ENCODE measurements at places on chromosomes 1 and 21.

- DNase-seq = no peak
Observed at GRCh38 chr1:5709461-5709975, 282.7 kb downstream of the NPHP4 start.

GRCh38 chr1:52727114-52727586 is 897 bp downstream of the ZYG11B start:
- DNase-seq = no peak

GRCh38 chr1:180815188-180815587 is 97.5 kb upstream of the KIAA1614 start:
- DNase-seq = peak; percentile 46

DNA sequence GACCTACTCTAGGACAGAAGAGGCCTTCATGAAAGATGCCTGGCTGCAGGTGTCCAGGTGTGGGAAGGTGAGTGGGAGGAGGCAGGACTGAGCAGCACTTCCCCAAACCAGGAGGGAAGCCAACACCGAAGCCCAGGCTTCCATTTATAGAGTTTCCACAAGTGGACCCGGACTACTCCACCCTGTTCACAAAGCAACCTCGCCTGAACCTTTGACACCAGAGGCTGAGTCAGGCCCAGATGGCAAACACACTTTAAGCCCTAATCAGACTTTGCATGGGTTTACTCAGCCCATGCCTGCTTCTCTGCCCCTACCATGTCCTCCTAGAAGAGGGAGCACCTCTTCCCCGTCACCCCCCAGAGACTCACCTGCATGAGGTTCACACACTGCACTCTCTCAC is 14.0 kb downstream of the PRR9 start:
- no peak for DNase-seq

DNA sequence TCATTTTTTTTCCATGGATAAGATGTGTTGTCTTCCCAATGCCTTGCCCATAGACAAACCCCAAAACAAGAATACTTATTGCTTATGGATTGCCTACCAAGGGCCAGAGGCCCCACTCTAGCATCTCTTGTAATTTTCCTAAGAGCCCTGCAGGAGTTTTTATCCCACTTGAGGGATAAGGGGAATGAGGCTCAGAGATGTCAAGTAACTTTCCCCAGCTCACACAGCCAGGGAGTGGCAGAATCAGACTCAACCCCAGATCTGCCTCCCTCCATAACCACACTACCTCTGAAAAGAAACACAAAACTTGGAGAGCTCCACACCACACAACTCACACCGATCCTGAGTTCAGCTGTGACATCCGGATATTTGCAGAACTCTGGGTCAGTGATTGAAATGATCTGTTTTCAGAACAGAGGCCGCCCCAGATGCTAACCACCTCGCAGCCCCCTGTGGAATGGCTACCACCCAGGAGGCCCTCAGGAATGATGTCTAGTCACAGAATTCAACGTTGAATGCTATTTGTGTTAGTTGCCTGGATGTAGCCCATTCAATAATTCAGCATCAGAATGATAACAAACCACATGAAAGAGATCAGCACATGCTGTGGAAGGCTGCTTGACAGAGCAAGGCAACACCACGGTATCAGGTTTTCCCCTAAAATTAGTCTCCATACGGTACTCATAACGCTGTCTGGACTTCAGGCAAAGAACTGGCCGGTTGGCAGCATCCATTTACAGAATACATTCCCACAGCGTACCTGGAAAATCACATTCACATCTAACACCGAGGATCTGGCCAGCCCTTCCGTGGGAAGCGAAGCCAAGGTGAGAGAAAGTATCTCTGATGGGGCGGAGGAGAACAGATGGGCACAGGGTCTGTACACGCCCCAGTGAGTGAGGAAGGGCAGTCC is 231.9 kb downstream of the TOMM20 start:
- no peak for DNase-seq

DNA sequence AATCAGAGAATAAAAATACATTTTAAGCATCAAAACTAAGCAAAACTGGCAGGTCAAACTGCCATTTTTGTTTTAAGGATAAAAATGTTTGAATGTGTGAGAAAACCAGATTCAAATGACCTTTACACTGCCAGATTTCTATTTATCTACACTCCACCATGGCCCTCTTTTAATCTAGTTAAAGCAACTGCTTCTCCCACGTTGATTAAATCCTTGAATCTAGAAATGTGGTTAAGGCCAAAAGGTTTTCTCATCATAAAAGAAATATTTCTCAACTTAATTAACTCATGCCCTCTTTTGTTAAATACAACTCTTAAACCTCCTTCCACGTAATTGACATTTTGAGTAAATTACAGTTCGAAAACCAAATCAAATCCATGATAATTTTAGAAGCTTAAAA is 15.0 kb downstream of the EGLN1 start:
- DNase-seq = no peak

DNA sequence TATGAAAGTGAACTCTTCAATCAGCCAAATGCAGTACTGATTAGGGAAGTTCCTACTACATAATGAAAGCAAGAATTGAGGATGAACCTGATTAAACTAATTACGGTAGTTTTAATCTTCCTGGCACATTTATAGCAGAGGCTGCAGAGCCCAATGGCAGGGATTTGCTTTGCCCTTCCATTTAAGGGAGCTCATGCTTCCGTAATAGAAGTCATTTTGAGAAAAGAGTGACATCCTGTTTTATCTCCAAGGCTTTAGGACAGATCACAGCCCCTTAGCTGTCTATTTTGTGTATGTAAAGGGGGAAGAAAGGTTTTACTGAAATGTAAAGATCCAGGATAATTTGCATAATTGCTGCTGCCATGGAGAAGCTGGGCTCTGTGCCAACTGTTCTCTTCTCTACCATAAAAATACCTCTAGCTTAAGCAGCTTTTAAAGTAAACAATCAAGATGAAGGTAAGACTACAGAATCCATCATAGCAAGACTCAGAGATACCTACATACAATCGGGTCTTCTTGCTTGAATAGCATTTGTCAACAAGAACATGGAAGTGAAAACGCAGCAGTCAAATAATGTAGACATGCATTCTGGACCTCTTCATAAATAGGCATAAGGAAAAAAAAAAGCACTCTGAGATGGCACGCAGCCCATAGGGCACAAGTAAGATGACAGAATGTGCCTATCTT is 62.5 kb downstream of the ASH1L start:
- peak; percentile 82 for DNase-seq

GRCh38 chr1:111600886-111601386 is 18.7 kb upstream of the RAP1A start:
- no peak for DNase-seq

DNA sequence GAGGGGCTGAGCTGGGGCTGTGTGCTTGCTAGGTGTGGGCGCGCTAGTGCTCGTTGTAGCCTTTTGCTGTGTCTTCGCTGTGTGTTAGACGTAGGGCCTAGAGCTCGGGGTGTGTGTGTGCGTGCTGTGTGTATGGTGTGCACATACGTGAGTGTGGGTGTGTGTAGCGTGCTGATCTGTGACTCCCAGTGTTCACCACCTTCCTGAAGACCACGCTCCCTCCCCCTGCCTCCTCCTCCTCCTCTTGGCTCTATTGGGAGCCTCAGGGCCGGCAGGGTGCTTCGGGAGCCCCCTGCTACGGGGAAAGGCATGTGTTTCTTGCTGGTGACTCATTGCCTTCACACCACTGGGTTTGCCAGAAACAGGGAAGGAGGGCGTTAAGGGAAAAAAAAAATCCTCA is 9.4 kb upstream of the KCNC4 start:
- no peak for DNase-seq

GRCh38 chr1:12059226-12059625 is 3.9 kb upstream of the TNFRSF8 start:
- DNase-seq = no peak

DNA sequence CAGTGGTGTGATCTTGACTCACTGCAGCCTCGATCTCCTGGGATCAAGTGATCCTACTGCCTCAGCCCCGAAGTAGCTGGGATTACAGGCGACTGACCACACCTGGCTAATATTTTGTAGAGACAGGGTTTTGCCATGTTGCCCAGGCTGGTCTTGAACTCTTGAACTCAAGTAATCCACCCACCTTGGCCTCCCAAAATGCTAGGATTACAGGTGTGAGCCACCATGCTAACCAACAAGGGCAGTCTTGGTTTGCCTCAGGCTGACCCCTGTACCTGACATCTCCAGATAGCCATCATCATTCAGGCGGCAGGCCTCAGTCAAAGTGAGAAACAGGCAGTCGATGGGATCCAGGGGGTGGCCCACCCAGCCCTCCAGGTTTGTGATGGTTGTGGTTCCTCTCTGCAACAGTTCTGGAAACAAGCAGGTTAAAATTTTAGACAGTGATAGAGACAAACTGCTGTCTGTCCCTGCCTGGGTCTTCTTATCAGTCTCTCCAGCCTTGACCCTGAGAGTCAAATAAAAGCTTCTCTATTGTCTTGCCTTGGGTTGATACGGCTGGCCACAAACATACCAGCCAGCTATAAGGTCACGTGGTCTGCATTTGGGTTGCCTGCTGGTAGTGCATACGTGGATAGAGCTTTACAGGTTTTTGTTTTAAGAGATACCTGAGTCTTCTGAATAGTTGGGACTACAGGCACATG is 26.8 kb downstream of the UROD start:
- DNase-seq = no peak

- no peak for DNase-seq
Observed at GRCh38 chr1:211376807-211377470, 50.3 kb downstream of the TRAF5 start.

DNA sequence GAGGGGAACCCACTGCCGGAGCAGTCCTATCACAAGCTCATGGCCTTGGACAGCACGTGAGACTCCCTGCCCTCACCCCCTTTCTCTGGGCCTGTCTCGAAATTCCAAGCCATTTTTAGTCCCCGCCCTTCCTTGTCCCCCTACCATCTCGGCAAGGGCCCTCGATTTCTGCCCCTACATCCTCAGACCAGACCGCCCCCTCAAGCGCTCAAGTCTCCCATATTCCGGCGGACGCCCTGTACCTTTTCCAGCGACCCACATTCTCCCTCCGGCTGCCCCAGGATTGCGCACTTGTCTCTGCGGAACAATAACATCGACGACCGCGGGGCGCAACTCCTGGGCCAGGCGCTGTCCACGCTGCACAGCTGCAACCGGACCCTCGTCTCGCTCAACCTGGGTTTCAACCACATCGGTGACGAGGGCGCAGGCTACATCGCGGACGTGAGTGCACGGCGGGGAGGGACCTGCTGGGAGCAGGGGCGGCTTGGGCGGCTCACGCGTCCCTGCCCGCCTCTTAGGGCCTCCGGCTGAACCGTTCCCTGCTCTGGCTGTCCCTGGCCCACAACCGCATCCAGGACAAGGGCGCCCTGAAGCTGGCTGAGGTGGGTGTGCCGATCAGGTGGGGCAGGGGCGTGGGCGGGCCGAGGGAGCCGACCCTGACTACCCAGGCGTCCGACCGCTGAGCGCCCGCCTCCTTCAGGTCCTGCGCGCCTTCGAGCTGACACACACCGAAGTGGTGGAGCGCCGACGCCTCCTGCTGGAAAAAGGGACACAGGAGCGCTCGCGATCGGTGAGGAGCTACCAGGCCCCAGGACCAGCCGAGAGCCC is 7.0 kb downstream of the LRRC71 start:
- DNase-seq = peak; percentile 77

- no peak for DNase-seq
Observed at GRCh38 chr21:42207426-42207825, 11.5 kb upstream of the ABCG1 start.

GRCh38 chr1:226776066-226776465 is 37.0 kb upstream of the ITPKB start:
- DNase-seq = no peak

DNA sequence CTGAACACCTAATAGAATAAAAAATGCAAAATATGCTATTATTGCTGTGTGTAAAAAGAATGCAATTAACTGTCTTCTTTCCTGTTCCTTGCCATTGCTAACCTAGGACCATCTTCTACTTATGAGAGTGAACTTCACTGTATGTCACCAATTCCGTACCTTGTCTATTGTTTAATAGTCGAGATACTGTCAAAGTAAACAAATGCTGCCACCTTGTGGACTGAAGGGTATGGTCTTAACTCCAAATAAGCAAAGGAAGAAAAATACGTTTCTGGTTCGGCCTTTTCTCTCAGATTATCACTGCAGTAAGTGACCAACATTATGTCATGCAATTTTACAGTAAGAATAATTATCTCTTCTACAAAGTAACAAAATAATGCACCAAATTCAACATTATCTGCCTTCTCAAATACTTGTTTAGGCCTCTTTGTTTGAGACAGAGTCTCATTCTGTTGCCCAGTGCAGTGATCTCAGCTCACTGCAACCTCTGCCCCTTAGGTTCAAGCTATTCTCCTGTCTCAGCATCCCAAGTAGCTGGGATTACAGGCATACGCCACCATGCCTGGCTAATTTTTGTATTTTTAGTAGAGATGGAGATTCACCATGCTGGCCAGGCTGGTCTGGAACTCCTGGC is 133.4 kb downstream of the COP1 start:
- DNase-seq = peak; percentile 78

GRCh38 chr1:168825820-168826219 is 96.8 kb upstream of the DPT start:
- no peak for DNase-seq

GRCh38 chr1:172266528-172267174 is 153.8 kb upstream of the C1orf105 start:
- no peak for DNase-seq

- no peak for DNase-seq
Observed at GRCh38 chr1:51274676-51275075, 38.6 kb downstream of the RNF11 start.

DNA sequence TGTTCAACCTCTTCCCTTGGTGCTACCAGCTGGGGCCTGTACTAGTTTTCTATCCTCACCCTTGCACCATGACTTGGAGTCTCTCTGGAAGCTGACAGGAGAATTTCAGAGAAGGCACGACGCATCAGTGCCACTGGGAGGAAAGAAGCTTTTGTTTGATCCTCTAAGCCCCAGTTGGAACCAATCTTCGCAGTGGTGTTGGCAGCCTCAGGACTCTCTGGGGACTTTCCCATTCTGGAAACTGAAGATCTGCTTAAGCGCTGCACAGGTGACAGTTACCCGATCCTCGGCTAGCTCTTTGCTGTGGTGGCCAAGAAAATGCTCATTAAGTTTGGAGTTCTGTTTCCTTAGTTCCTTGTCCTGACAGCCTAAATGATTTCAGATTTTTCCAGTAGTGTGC is 222.3 kb downstream of the RHOU start:
- no peak for DNase-seq

DNA sequence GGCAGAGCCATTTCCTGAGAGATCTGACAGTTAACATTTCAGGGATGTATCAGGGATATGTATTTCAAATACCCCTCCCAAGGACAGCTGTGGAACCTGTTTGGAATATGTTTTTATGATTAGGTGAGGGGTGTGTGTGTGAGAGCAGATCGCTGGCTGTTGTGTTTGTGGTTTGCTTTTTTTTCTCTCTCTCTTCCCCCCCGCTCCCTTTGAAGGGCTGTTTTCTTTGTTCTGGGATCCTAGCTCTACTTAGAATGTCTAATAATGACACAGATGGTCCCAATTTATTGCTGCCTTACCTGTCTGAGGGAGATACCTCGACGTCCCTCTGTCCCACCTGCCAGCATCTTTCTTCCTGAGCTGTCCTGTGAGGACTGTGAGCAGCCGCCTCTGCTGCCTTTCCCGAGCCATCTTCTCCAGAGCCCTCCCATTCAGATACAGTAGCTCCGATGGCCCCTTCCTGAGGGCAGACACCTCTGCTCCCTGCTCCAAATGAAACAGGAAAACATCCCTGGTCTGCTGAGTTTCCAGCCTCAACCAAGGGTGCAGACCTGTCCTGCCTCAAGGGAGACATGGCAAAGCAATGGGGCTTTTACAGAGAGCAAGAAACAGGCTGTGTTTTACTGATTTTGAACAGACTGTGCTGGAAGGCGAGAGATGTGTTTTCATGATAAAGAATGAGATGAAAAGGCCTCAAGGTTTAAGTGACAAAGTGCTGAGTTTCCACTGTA is 138.0 kb upstream of the TNR start:
- DNase-seq = no peak

- DNase-seq = no peak
Observed at GRCh38 chr1:61028136-61028535, 54.2 kb upstream of the NFIA start.

All from COR-L47 (cell line).